ENCODE measurements at places on chromosomes 13 and 19.
A peak's percentile ranks its signal among the peaks of the same experiment; 100 is the strongest.

GRCh38 chr19:41595258-41595889 is 19.4 kb downstream of the CEACAM21 start:
- peak; percentile 87 for DNase-seq

- no peak for DNase-seq
Measured at GRCh38 chr19:17389957-17390664, 3.9 kb downstream of the CCDC194 start.

DNA sequence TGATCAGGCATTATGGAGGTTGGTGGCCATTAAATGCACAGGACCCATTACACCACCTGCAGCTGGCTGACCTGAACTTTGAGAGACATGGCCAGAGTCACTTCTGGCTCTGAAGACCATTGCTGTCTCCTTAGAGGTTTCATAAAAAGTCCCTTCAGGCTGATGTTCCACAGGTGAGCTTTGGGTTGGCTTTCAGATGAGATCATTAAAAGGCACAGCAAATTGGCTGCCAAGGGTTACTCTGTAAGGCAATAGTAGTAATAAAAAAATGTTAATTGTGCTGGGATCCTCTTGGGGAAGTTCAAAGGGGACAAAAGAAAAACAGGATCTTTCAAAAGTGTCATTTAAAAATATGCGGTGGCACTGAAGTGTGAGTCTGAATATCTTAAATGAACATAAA is 4.2 kb downstream of the OLFM4 start:
- DNase-seq: no peak

DNA sequence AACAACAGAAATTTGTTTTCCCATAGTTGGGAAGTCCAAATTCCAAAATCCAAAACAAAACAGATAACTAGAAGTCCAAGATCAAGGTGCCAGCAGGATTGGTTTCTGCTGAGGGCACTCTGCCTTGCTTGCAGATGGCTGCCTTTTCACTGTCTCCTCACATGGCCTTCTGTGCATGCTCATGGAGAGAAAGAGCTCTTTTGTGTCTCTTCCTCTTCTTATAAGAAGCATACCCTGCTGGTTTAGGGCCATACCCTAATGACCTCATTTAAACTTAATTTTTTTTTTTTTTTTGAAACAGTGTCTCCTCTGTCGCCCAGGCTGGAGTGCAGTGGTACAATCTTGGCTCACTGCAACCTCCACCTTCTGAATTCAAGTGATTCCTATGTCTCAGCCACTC is 1974.1 kb upstream of the PCDH20 start:
- DNase-seq: no peak

- peak; percentile 56 for DNase-seq
Measured at GRCh38 chr13:37037241-37037640, 22.2 kb downstream of the SUPT20H start.

DNA sequence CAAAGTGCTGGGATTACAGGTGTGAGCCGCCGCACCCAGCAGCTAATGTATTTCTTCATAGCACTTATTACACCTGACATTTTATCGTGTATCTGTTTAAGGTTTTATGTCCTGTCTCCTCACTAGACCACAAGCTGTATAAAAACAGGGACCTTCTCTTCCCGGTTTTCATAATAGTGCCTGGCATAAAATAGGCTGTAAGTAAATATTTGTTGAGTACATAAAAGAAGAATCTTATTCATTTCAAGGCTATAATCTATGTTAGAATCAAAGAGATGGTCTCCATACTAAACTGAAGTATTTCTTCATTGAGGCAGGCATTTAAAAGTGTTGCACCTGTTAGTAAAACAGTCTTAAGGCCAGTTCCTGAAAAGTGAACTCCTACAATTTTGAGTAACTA is 194.0 kb downstream of the SHISA2 start:
- DNase-seq: no peak

DNA sequence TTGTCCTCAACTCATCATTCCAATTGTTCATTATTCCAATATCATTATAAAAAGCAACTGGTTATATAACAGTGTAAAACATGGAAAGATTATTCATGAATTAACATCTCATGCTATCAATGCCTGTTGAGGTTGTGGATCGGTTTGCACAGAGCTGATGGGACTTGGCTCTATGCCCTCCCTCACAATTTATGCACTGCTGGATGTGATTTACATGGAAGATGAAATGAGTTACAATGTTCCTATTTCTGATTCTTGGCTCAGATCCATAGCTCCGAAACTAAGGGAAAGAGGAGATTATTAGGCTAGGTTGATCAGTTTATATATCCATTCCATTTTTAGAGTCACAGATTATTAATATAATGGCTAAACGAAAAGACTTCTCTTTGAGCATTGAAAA is 38.6 kb downstream of the SCEL start:
- no peak for DNase-seq

- no peak for DNase-seq
Measured at GRCh38 chr19:50476907-50477238, 225 bp upstream of the GARIN5A start.

- DNase-seq: no peak
Measured at GRCh38 chr13:35598233-35598632, 121.7 kb upstream of the MAB21L1 start.

- DNase-seq: peak; percentile 15
Measured at GRCh38 chr19:4814625-4815425, 16.7 kb downstream of the TICAM1 start.

GRCh38 chr19:39304701-39305571 is 8.7 kb downstream of the IFNL1 start:
- DNase-seq: no peak

DNA sequence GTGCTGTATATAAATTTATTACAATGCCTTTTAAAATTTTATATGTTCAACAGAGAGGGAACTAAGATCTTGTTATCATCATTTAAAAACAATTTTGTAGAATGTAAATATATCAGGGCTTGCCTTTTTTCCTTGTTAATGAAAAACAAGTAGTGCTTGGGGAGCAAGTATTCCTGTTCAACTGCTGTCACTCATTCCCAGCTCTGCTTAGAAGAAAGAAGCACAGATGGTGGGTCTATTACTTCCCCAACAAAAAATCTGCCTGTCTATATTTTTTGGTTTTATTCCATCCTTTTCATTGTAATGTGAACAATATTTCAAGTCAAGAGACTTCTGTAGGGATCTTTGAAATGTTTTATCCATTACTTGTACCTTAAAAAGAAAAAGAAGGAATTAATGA is 503.9 kb downstream of the GPC5 start:
- DNase-seq: no peak

- DNase-seq: peak; percentile 20
Measured at GRCh38 chr13:50679321-50679720, 164.2 kb downstream of the DLEU7 start.

DNA sequence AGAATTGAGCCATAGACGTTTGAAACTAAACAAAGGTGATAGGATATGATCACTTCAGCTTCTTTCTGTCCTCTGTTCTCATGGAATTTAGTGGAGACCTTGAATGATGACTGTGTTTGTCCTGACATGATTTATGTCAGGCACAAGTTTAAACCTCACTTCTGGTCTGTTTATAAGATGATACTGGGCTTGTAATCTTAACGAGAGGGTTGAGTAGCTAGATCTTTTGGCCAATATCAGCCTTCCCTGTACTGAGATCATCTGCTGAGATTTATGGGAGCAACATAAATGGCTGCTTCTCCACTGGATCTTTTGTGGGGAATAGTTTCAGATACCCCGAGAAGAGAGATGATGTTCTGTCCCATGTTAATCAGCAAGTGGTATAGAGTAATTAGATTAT is 121.8 kb upstream of the OBI1 start:
- no peak for DNase-seq
